ENCODE measurements at places on chromosomes 6 and 20.

DNA sequence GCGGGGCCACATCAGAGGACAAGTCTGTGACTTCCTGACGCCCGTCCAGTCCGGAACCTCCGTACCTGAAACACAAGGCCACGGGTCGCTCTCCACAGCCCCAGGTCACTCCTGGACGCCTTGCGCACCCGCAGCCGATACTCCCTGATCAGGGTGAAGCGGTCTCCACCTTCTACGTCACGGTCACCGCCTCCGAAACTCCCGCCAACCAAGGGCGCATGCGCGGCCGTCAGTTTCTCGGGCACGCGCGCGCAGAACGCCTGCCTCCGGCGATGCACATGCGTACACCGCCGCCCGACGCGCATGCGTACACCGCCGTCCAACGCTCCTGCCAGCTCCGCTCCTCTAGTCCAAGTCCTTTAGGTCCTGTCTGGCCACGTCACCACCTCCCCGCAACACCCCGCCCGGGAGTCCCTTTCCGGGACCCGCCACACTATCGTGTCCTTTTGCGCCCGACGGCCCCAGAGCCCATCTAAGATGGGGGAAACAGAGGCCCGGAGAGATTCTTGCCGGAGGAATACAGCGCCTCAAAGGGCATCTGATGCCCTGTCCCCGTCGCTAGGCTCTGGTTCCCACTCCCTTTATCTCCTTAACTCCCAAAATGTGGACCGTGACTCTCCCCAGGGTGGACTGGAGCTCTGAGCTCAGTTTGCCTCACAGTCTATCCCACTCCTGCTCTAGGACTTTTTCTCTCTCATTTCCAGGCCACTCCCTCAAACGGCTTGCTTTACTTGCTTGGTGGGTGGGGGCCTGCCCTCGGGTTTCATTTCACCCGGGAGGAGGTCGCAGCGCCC is at the start of gene DSN1:
Gene DSN1, minus strand, starts transcription at position 167 of the 794 bp plus-strand sequence. CDS start 2,305 bp downstream, outside the sequence.
- DNase-seq, result peak; percentile 99

DNA sequence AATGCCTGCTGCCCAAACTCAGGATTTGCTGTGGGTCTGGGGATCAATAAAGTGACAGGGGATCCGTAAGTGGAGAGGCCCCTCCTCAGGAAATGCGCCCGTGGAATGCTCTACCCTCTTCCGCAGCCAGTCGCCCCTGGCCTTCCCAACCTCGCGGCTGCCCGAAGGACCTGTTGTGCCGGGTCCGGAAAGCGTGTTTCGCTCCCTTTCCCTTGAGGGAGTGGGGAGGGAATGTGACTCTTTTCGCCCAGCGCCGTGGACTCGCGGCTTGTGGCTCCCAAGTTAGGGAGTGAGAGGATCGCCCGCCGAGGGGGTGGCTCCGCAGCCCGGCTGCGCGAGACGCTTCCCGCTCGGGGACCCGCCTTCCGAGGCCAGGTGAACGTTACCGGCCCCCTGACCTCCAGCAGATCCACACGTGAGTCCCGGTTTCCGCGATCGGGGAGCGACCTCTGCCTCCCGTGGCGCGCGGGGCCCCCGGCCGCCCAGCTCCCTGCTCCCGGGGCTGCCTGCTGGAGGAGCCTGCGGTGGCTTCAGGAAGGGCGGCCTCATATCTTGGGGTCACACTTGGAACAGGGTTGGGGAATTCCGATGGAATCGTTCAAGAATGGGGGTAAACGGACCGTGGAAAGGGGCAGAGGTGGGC is 666 bp downstream of the TPD52L1 start:
- no peak for DNase-seq

GRCh38 chr20:57779401-57780003 is 69.7 kb upstream of the PMEPA1 start:
- no peak for DNase-seq

- no peak for DNase-seq
These were observed 13.3 kb downstream of the PREP start for GRCh38 chr6:105389543-105389942.

DNA sequence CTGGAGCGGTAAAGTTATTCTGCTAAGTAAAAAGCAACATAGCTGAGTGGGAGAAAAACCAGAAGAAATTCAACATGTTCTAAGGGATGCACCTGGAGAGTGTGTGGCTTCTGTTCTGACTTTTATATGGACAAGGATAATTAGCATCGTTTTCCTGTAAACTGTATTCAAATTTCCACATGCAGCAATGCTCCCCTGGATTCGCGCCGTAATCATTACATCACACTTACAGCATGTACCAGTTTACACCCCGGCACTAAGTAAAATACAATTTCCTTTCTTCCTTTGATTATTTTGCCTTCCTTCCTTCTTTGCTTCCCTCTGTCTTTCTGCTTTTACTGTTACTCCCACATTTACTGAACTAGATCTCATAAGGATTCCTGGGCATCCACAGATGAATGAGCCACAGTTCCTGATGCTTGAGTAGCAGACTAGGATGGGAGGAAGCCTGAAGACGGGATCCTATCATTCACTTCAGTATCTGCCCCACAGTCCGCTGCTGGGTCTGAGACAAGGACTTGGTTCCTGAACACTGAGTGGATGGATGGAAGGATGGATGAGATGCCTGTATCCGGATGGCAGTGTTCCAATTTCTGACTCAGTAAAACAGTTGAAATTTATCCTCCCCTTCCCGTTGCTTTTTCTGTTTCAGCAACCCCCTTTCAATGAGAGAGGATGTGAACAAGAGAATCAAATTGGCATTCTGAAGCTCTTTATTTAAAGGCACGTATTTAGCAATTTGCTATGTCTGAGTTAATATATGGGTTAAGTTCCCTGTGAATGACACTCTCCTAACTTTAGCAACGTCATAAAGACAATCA is 174.6 kb downstream of the GJA10 start:
- no peak for DNase-seq

DNA sequence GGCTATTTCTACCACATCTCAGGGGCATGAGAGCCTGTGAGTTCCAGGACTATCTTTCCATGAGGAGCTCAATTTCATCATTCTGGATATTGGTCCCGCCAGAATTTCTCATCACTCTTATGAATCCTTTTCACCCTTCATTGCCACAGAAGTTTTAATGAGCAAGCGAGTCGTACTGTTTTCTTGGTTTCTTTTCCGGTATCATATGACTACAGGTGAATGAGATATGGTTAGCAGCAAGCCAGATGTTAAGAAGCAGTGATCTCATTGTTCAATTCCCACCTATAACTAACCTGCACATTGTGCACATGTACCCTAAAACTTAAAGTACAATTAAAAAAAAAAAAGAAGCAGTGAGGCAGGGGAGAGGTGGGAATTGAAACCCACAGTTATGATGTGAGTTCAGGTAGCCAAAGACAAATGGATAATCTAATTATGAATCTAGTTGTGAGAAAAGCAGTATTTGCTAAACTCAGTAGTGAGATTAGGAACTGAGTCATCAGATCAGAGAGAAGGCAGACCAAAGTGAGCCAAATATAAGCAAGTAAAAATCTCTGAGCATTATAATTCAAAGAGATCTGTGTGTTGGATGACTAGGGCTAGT is 78.0 kb upstream of the ELOVL5 start:
- DNase-seq, result no peak

DNA sequence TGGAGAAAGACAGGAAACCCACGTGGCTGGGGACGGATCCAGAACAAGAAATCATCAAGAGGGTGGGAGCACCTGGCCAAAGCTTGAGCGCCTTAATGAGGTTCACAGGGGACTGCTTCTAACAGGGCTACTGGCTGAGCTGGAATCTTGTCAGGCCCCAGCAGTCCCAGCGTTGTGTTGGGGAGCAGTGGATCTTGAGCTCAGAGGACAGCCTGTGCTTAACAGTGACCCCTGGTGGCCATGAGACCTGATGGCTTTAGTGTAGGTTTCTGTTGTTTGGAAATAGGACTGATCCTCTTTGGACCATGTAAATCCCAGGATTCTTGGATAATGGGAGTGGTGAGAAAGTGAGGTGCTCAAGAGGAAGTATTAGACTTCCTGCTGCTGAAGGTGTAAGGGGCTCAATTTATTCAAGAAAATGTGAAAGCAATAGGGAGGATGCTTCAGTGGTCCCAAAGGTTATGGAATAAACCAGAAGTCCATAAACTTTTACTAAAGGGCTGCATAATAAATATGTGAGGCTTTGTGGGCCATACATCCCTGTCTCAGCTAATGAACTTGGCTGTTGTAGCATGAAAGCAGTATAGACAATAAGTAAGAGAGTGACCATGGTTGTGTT is 216.2 kb downstream of the NFATC2 start:
- DNase-seq, result no peak

DNA sequence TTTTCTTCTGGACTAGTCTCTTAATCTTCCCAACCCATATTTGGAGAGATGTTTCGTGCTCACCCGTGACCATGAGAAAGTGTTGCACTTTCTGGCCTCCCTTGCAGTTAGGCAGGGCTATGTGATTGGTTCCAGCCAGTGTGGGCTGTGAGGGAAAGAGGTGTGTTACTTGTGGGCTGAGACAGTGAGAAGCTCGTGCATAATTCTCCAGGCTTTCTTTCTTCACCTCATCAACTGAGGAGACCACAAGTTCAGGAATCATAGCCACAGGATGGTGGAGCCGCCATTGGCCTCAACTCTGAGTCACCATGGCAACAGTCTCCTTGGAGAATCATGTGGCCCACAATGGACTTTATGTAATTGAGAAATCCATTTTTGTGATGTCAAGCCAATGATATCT is 57.5 kb upstream of the FUCA2 start:
- DNase-seq, result no peak

- no peak for DNase-seq
These were observed 255.1 kb downstream of the RNGTT start for GRCh38 chr6:88708197-88708744.

GRCh38 chr6:16055852-16056251 is 73.0 kb upstream of the MYLIP start:
- DNase-seq, result no peak

- DNase-seq, result no peak
These were observed 1760.2 kb upstream of the DEFB115 start for GRCh38 chr20:29497261-29497671.

DNA sequence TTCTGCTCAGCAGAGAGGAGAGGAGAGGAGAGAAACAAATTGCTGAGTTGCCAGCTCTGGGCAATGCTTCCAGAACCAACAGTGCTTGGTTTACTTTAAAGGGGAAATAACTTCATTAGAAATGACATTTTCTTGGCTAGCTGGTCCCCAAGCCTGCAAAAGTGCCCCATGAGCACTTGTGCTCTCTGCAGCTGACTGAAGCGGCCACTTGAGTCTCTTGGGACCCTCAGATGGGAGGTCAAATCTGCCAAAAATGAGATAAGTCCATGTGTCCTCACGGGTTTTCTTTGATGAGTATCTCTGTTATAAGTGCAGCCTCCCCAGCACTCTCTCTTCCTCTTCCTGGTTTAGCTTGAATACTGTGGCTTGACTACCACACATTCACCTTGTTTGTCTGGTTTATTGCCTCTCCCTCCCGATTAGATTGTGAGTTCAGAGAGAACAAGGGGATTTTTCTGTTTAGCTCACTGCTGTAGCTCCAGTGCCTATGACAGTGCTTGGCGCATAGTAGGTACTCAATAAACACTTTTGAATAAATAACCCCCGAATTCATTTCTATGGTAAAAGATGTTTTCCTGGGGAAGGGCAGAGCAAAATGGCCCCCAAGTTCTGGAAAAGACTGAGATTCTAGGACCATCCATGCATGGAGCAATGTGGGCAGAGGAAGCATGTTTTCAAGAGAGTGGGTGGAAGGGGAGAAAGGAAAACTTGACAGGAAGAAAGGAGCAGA is 7.0 kb upstream of the RIN2 start:
- DNase-seq, result no peak

- no peak for DNase-seq
These were observed 139.5 kb upstream of the CDH4 start for GRCh38 chr20:61112515-61112914.

DNA sequence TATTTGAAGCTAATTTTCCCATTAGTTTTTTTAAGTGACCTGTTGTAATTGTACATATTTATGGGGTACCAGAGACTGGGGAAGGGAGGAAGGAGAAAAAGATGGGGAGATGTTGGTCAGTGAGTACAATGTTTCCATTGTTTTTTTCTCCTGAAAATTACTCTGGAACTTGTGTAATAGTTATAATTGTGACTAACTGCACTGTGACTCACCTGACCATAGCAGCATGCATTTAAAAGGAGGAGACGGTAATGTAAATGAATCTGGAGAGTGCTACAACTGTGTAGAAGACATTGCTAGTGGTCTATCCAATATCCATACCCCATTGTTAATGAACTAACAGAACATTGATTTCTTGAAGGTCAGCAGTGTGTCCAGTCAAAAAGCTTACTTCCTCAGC is 133.4 kb downstream of the RFPL4B start:
- no peak for DNase-seq

GRCh38 chr6:34909320-34909883 is 20.3 kb downstream of the ANKS1A start:
- DNase-seq, result no peak

DNA sequence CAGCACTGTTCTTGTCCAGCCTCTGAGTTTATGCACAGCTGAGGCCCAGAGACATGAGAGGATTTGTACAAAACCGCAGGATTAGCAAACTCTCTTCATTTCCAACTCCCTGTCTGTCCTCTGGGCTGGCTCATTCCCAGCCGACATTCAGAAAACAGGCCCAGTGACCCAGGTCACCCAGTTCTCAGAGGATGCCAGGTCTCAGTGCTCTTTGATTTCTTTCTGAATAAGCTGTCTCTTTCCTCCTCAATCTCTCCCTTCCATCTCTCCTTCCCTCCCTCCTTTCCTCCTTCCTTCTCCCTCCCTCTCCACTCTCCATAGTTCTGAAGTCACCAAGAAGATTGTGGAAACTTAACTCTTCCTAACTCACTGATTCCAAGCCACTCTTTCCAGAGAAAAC is 372.7 kb upstream of the SULF2 start:
- DNase-seq, result no peak

GRCh38 chr6:127096167-127096566 is 22.3 kb upstream of the RSPO3 start:
- no peak for DNase-seq

- DNase-seq, result no peak
These were observed 37.9 kb downstream of the SLC17A1 start for GRCh38 chr6:25793970-25794369.

DNA sequence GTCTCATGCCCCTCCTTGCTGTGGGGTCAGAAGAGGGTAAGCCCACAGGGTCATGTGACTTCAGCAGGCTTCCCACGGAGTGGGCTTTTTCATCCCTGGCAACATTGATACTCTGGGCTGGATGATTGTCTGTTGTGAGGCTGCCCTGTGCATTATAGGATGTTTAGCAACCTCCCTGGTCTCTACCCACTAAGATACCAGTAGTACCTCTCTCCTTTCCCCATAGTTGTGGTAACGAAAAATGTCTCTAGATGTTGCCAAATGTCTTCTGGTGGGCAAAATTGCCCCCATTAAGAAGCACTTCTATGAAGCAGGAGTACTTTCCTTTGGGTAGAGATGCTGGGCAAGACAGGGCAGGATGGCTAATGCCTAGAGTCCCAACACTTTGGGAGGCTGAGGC is 232.5 kb upstream of the ZNF217 start:
- DNase-seq, result no peak

- DNase-seq, result no peak
These were observed 382.7 kb downstream of the THBS2 start for GRCh38 chr6:168870982-168871381.

GRCh38 chr20:9616455-9616805 is 102.0 kb downstream of the LAMP5 start:
- no peak for DNase-seq

All from GOT3 (cell line).